ENCODE measurements at places on chromosomes 16 and 17.

DNA sequence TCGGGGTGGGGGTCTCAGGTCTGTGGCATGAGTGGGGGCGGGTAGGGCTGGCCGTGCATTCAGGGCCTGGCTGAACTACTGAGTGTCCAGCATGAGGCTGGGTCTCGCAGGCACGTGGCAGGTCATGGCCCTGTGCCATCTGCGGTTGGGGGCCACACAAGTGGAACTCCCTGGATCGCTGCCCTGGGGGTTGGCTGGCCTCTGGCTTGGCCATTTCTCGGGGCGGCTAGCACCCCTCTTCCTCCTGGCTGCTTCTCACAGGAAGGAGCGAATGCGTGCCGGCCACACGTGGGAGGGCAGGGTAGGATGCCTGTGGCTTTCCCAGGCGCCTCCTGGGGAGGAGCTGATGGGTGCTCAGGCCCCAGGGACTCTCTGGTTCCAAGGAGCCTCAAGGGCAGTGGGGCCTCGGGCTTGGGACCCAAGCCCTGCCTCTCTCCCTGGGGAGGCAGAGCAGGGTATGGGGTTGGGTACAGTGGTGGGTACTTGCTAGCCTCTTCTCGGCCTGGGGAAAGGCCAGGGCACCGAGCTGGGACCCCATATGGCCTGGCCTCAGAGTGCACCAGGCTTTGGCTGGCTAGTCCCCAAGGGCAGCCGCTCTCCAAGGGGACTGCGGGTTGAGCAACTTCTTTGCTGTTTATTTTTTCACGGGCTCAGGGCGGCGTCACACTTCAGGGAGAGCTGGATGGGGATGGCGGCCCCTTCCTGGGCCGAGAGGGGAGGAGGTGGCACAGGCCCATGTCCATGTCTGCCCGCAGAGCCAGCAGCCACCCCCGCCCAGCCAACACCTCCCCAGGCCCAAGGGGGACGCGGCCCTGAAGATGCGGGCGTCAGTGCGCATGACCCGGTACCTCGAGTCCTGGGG is 37.5 kb downstream of the ADCY7 start:
- DNase-seq: no peak

DNA sequence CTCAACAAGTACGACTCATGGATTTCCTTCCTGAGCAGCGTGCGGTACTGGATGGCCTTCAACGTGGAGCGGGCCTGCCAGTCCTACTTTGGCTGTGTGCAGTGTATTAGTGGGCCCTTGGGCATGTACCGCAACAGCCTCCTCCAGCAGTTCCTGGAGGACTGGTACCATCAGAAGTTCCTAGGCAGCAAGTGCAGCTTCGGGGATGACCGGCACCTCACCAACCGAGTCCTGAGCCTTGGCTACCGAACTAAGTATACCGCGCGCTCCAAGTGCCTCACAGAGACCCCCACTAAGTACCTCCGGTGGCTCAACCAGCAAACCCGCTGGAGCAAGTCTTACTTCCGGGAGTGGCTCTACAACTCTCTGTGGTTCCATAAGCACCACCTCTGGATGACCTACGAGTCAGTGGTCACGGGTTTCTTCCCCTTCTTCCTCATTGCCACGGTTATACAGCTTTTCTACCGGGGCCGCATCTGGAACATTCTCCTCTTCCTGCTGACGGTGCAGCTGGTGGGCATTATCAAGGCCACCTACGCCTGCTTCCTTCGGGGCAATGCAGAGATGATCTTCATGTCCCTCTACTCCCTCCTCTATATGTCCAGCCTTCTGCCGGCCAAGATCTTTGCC is 9.0 kb downstream of the HAS3 start:
- no peak for DNase-seq

GRCh38 chr17:79282294-79282693 is 207.7 kb downstream of the ENGASE start:
- no peak for DNase-seq

DNA sequence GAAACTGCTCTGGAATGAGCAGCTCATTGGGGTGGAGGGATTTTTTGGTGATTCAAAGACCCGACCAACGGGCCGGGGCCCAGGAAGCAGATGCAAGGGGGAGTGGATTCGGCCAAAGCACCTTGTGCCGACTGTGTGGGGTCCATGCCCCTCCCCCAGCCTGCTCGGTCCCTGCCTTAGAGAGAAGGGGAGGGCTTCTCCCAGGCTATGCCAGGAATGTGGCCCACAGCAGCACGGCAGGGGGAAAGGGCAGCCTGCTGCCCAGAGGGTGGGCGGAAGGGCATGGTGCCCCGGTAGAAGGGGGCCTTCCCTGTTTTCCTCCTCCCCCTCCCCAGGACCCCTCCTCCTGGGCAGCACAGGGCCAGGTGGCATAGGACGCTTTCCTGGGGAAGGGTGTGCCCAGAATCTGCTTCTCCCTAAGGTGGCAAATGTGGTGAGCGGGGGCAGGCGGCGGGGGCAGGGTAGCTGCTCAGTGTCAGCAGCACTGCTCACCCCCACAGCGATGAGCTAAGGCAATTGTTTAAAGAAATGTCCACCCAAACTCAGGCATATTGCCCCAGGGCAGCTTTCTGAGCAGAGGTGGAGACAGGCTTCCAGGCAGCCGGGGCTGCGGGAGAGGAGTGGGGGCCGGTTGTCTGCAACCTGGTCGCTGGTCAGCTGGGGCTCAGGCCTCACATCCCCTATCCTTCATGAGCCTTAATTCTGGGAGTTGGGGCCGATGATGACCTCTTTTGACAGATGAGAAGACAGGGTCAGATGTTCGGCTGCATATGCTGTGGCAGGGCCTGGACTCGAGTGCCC is 33.9 kb upstream of the MLKL start:
- no peak for DNase-seq

DNA sequence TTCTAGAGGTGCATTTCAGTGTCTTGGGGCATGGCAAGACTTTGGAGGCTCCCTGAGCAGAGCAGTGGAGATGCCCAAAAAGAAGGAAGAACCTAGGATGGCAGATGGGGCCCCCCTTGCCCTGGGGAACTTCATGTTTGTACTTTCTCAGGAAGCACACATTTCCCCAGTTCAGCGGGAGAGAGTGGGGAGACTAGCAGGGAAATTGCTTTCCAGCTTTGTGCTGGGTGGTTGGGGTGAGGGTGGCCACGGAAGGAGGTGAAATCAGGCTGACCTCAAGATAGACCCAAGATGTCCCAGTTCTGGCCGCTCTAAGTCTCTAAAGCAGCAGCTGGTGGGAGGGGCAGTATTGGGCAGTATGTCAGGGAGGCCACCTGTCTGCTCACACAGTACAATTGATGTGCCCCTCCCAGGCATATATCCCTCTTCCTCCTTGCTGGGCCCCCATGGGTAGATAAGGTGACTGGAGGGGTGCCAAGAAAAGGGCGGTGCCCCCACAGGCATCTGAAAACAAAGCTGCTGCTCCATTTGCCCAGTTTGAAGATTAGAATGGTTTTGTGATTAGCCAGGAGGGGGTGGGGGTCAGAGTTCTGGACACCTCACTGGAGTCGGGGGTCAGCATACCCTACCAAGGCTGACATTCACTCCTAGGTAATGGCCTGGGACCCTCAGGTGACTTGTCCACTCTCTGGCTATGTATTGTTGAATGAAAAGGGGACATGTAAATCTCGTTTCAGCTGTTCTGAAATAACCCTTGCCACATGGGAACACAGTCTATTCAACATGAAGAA is 17.1 kb upstream of the NAGLU start:
- no peak for DNase-seq

GRCh38 chr17:43517161-43517560 is 29.0 kb downstream of the ETV4 start:
- no peak for DNase-seq

DNA sequence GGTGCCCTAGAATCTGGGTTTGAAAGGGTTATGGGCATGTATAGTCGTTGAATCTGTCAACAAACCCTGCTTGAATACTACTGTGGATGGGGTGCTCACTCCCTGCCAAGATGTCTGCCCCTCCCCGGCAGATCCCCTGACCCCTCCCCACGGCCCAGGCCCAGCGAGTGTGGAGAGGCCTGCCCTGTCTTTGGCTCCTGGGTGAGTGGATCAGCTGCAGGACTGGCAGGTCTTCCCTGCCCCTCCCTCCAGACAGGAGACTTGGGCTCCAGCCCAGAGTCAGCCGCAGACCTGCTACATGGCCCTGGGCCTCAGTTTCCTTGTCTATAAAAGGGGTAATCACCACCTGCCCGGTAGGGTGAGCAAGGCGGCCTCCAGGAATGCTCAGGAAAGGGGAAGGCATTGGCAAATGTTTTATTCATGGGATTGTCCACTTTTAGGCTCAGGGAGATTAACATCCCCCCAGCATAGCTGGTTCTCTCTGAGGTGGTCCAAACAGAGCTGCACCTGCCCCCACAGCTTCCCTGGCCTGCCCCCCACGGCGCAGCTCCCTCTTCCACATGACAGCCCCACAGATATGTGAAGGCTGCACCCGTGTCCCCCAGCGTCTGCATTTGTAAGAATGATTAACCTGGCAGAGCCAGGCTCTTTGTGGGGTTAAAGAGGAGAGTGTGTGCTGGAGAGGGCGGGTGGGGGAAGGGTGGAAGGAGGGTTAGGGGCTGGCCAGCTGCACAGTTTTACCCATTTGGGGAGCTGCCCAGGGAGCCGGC is 18.5 kb upstream of the SPNS2 start:
- DNase-seq: no peak

- DNase-seq: no peak
Measured at GRCh38 chr17:10729334-10730193, at the start of gene TMEM220. TSS of gene TMEM220 (minus strand) at chr17:10730023. CDS start at chr17:10729851, 172 bp downstream.

DNA sequence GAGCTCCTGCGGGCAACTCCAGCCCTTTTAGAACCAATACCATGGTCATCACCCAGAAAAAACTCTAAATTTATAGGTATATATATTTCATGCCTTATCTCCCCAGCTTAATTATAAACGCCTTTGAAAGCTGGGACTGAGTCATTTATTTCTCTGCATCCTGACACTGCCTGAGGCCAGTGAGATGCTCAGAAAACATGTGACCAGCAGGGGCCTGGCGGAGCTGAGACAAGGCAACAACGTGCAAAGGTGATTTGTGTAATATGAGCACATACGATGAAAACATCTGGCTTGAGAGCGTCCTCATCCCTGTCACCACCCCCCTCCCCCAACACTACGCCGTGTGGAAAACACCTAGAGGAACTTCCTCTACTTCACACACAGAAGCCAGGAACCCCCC is 22.7 kb downstream of the NXN start:
- DNase-seq: no peak
